Ureter (tissue), 1 donor: ENCODE measurements at places on chromosomes 1 and 21.

DNA sequence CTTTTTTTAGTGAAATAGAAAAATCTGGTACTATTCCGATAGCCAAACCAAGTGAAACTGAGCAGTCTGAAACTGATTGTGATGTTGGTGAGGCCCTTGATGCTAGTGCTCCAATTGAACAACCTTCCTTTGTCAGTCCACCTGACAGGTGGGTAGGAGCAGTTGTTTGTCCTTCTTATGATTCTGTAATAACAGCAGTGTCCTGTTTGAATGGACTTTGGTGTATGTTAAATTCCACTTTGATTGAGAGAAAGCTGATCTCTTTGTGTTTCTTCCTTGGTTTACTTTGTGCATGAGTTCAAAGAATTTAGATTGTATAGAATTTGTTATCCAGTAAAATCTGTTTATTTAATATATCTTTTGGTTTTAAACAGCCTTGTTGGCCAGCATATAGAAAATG is 24.3 kb downstream of the SUCO start:
- DNase-seq = no peak

- no peak for DNase-seq
These were observed 60.2 kb downstream of the TRABD2B start for GRCh38 chr1:47936916-47937551.

- no peak for DNase-seq
These were observed 25.7 kb downstream of the MIA3 start for GRCh38 chr1:222643606-222643937.

DNA sequence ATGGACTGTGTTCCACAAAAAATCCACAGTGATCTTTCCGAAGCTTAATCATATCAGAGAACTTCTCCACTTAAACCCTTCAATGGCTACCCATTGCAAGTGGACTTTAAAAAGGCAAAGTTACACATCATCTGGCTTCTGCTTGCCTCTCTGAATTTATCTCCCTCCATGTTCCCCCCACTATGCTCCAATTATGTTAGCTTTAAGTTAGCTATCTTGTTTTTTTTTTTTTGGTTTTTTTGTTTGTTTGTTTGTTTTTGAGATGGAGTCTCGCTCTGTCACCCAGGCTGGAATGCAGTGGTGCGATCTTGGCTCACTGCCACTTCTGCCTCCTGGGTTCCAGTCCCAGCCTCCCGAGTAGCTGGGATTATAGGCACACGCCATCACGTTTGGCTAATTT is 166.4 kb upstream of the ADGRL2 start:
- DNase-seq = no peak

DNA sequence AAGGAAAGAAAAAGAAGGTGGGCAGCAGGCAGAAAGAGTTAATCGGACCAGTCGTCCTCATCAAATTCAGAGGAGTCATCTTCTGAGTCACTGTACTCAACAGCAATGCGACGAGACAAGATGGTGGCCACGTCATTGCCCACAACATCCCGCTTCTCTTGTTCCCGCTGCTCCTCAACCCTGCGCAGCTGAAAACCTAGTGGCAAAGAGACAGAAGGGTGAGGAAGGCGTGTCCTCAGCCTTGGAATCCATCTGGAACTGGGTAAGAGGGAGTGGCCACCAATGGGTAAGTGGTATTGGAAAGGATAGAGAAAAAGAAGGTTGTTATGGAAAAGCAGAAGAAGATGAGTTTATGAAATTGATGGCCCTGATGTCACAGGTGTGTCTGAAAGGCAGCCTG is 15.7 kb downstream of the GPR3 start:
- DNase-seq = no peak

- DNase-seq = no peak
These were observed 177.8 kb downstream of the SIPA1L2 start for GRCh38 chr1:232452117-232452516.

GRCh38 chr1:170682169-170682568 is 18.2 kb downstream of the PRRX1 start:
- no peak for DNase-seq

- no peak for DNase-seq
These were observed 23.0 kb downstream of the ARHGEF16 start for GRCh38 chr1:3477241-3477995.
